OCI-M1 (cell line): ENCODE measurements at places on chromosomes 1 and 21.

DNA sequence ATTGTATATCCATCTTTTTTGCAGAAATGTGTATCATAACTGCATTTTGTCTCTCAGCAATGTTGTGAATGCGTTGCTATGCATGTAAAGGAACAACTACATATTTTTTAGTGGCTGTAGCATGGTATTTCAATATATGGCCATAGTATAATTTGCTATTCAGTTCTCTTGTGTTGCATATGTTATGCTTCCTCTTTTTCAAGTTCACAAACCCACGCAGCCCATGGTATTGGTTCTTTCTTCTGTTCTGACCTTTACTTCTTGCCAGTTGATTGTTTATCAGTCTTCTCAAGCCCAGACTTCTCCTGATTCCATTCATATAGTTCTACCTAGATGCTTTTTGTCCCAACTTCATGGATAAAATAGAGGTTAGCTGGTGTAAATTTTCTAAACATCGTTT is 6.1 kb downstream of the SLC22A15 start:
- peak; percentile 66 for DNase-seq

GRCh38 chr1:11789126-11790067 is 16.4 kb downstream of the MTHFR start:
- no peak for DNase-seq

- DNase-seq = no peak
Measured at GRCh38 chr1:58749646-58750045, 34.2 kb downstream of the JUN start.

- DNase-seq = peak; percentile 74
Measured at GRCh38 chr1:202952818-202953217, 5.3 kb downstream of the ADIPOR1 start.

- DNase-seq = peak; percentile 50
Measured at GRCh38 chr1:27868556-27868931, 3.8 kb upstream of the THEMIS2 start.

DNA sequence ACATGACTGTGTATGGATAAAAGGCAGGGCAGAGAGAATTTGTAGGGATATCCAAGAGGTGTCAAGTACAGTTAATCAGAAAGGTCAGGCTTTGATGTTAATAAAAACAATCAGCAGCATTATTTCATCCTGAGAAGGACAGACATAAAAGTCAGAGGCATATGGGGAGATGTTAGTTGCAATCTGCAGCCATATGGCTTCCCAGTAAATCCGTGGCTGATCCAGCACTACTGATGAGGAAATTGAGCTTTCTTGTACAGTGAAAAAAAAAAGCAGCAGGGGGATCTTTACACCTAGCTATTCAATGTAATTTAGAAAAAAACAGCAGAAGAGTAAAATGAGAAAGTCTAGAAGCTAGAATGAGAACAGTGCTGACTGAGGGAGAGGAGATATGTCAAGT is 2.2 kb upstream of the SPRR1B start:
- DNase-seq = no peak

DNA sequence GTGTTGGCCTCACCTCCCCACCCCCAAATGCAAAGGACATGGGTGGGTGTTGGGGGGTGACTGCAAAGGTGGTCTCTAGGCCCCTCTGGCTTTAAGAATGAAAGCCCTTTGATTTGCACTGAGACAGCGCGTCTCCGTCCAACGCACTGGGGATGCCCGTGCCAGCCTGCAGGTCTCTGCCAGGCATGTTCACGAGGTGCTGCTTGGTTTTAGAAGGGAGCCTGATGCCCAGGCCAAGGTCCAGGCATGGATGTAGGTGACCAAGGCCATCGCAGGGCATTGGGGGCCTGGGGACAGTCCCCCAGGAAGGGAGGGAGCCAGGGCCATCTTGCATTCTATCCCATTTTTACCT is 363.6 kb upstream of the VAMP3 start:
- no peak for DNase-seq

GRCh38 chr1:153792631-153793041 is 17.4 kb downstream of the SLC27A3 start:
- no peak for DNase-seq

DNA sequence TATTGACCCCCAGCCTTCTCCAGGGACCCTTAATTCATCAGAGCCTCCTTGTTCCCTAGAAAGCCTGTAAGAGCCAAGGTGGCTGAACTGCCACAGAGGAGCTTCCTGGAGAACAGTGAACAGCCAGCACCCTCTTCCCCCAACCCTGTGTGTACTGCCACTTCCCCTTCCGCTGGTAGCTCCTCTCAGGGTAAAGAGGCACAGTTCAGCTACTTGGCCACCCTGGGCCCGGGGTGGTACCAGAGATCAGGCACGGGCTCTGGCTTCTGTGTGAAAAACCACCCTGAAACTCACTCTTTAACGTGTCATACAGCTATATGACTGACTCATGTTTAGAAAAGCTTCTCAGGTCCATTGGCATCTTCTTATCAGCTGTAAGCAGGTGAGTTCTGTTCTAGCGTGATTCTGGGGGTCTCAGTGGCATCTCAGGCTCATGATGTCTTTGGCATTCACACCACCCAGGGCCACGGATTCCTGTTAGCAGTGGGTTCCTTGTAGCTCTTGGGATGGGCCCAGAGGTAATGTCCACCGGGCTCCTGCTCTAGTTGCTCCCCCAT is 22.4 kb downstream of the ARMH1 start:
- DNase-seq = peak; percentile 28

GRCh38 chr1:44636688-44637598 is 37.3 kb downstream of the TMEM53 start:
- DNase-seq = no peak

DNA sequence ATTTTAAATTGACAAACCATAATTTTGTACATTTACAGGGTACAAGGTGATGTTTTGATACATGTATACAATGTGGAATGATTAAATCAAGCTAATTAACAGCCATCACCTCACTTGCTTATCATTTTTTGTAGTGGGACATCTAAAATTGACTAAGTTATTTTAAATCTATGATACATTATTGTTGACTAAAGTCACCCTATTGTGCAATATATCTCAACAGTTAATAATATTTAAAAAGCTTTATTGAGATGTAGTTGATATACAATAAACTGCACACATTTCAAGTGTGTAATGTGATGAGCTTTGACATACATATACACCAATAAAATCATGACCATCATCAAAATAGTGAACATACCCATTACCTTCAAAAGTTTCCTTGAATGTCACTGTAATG is 242.5 kb upstream of the PLXNA2 start:
- DNase-seq = no peak

GRCh38 chr1:19477284-19478249 is 7.8 kb downstream of the CAPZB start:
- DNase-seq = peak; percentile 82

DNA sequence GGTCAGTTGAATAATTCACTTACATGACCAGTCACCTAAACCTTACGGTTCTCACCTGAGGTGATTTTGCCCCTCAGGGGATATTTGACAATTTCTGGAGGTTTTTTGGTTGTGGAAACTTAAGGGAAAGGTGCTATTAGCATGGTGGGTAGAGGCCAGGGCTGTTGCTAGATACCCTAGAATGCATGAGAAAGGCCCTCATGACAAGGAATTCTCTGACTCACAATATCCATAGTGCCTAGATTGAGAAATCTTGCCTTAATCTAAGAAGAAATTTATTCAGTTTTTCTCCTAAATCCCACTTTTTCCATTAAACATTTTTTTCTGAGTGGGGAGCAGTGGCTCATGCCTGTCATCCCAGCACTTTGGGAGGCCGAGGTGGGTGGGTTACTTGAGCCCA is 119.7 kb downstream of the TGFB2 start:
- DNase-seq = no peak

DNA sequence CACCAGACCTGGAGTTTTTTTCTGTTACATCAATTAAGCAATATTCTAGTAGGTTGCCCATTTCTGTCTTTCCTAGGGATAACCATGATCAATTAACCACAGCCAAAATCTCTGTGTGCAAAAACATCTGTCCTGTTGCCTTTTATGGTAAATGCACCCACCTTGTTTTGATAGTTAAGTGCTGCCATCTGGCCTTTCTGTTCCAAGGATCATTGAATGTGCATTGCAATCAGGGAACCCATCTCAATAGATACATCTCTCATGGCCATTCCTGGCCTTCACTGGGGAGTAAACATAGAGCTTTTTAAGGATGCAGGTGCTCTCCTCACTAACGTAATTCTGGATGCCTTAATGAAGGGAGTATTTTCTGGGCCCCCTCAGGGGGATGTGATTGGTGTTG is 111.8 kb upstream of the KIAA1614 start:
- no peak for DNase-seq

GRCh38 chr1:228835911-228836310 is 100.6 kb downstream of the RHOU start:
- DNase-seq = no peak

- DNase-seq = no peak
Measured at GRCh38 chr1:40740039-40740996, 43.3 kb upstream of the KCNQ4 start.

DNA sequence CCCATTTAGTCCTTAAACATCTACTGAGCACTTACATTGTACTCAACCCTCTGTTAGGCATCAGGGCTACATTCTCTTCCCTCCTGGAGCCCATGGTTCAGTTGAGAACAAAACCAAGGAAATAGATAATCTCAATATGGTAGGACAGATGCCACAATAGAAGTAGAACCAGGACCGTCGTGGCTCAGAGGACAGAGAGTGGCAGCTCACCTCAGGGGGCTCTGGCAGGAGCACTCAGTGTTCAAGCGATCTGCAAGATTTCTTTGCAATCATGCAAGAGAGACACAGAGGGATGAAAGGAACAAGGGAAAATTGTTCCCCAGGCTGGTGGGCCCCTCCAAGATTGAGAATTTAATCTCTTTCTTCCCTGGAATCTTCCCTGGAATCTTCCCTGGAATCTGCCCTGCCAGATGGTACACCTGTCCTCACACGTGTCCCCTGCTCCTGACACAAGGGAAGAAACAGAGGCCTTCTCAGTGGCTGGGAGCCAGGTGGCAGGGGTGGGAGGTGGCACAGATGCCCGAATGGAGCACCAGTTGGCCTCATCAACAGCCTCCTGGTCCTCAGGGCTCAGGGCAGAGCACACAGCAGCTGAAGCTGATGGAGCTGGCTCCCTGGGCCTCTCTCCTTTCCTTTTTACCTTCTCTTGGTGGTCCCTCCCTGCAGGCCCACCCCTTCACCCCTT is 135.4 kb downstream of the PLXNA2 start:
- no peak for DNase-seq

GRCh38 chr1:202291961-202292712 is 49.6 kb downstream of the UBE2T start:
- peak; percentile 6 for DNase-seq

GRCh38 chr1:75672528-75673393 is 51.7 kb upstream of the ACADM start:
- peak; percentile 83 for DNase-seq

- peak; percentile 68 for DNase-seq
Measured at GRCh38 chr1:17606826-17607440, 67.4 kb downstream of the ARHGEF10L start.

GRCh38 chr1:230366504-230366915 is 59.6 kb downstream of the PGBD5 start:
- DNase-seq = no peak

GRCh38 chr1:25848531-25848930 is 10.7 kb downstream of the AUNIP start:
- DNase-seq = no peak

DNA sequence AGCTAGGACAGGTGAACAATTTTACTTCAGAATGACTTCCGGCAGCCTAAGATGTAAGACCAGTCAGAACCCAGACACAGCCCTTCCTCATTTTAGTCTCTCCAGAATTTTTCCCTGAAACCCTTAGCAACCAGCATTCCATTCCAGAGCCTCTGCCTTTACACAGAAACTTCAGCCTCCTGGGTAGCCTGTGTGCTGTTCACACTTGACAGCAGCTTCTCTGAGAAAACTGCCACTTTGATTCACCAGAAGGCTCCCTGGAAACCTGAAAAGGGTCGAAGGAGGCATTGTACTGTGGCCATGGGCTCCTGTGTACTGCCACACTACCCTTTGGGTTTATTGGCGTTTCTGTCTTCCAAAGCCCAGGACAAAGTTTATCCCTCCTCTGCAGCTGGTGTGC is 17.4 kb downstream of the HYI start:
- DNase-seq = no peak

- DNase-seq = peak; percentile 63
Measured at GRCh38 chr1:153728305-153729066, 636 bp downstream of the INTS3 start.

GRCh38 chr1:6489799-6490180 is 1.7 kb downstream of the PLEKHG5 start:
- DNase-seq = peak; percentile 81

DNA sequence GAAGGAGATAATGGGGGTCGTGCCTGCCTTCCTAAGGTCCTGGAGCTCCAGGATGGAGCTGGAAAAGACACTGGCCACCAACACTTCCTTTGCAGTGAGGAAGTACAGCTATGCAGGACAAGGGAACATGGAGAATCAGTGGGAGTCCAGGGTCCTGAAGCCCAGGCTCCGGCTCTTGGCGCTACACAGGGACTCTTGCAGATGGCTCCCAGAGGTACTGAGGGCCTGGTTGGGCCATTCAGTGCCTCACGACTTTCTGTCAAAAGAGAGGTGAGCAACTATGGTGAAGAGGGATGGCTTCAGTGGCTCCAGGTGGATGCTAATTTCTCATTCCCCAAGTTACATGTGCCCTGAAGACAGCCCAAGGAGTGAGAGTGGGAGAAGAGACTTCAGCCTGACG is 1.8 kb upstream of the ETNK2 start:
- no peak for DNase-seq

GRCh38 chr21:33660406-33660805 is 18.1 kb downstream of the ITSN1 start:
- no peak for DNase-seq

DNA sequence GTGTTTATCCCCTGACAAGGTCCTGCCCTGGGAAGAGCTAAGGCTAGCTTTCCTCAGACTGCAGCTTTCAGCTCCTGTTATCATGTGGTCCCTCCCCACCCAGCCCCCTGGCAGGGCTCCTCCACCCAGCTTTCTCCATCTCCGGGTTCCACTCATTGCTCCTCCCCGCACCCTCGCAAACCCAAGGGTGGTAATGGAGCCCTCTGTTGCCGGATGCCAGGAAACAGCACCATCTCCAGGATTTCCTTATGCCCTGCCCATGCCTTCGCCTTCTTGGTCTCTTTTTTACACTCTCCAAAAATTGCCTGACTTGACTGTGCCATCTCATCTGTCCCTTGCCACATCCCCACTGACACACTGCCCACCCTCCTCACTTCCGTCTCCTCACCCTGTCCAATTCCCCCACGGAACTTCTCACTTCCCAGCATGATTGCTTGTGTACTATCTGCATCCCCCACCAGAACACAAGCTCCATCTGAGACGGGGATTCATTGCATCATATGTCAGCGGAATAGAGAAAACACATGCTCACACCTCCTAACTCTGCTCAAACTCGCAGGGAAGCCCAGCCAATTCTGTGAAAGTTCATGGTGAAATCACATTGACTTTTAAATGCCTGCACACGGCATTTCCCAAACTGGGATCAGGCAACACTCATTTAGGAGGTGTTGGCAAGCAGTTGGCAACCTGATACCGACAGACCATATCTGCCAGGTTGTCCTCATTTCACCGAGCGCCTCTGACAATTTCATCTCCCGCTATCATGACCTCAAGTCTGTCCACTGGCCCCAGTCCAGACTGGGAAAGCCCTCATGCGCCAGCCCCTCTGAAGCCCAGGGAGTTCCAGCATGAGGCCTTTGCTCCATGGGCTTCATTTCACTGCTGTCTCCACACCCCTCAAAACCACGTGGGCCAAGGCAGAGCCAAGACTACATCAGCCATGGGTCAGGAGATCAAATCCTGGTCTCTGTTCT is 201.1 kb downstream of the MATN1 start:
- DNase-seq = no peak

- DNase-seq = no peak
Measured at GRCh38 chr1:198806861-198807260, 168.0 kb downstream of the PTPRC start.

- no peak for DNase-seq
Measured at GRCh38 chr1:185500001-185500626, 183.1 kb upstream of the IVNS1ABP start.
